Stimulated activated CD8-positive, alpha-beta memory T cell treated with anti-CD3 and anti-CD28 coated beads, Interleukin-15, amount 100 ng/mL, for 24 hours (primary cell): ENCODE measurements at places on chromosomes 4 and X.
A peak's percentile ranks its signal among the peaks of the same experiment; 100 is the strongest.

- no peak for DNase-seq
These were observed 6.2 kb downstream of the AFF1 start for GRCh38 chr4:86940920-86941460.

- no peak for DNase-seq
These were observed 73.4 kb downstream of the GPC3 start for GRCh38 chrX:133911825-133912495.

DNA sequence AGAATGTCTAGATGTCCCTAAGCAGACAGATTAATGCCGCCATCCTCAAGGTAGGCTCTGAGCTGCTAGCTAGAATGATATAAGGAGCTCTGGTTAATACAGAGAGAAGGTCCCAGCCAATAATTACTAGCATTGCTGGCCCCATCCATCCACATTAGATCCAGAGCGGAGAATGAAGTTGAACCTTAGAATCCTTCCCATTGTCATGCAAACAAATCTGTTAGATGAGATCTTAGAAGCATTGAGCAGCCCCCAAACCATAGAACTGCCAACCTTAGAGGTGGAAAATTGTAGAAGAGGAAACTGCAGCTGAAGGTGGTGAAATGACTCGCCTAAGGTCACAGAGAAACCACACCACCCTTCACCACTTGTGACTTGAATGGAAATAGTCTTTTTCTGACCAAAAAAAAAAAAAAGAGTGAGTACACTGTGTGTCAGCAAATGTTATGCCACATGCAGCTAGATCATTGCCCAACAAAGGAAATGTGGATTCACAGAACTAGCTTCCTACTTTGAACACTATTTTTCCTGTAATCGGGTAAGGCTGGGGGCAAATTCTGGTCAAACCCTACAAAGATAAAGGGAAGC is 162.1 kb downstream of the SMIM20 start:
- DNase-seq, result no peak

DNA sequence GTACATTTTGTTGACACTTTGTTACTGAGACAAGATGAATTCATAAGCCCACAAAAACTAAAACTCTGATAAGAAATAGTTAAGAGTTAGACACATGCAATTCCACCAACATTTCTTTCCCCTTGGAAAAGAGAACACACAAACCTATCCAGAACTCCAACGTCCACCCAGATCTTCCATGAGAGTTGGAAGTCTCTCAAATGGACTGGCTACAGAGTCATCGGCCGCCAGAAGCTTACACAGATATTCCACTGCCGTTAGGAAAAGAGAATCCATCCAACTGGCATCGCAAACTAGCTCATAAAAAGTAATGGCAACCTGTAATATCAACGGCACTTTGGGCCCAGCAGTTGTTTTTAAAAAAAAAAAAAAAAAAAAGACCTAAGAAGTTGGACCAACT is 114.7 kb downstream of the PRKX start:
- DNase-seq, result no peak

DNA sequence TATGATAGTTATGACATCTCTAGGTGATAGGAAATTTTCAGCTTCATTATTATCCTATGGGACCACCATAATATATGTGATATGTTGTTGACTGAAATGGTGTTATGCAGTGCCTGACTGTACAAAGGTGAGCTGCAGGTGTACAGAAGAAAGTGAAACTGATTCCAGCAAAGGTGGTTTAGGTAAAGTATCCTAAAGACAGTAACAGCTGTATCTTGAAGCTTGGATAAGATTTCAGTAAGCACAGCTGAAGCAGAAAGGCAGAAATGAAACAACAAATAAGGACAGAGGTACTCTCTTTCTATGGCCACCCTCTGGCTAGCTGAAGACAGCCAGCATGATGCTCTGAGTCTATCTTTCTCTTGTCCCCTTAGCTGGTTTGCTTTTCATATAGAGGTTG is 30.0 kb upstream of the PGK1 start:
- DNase-seq, result no peak

DNA sequence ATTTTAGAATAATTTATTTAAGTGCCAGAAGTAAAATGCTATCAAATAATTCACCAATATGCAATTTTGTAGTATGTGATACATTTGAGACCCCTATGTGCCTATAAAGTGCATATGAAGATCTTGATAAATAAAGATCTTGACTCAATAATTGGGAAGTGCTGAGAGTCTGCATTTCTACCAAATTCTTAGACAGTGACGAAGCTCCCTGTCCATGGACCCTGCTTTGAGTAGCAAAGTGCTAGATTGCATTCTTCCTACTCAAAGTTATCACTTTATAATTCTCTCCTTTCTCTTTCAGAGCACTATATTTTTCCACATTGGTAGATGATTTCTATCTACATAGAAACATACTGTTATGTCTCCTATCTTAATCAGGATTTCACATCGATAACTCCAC is 1393.9 kb downstream of the ARAP2 start:
- no peak for DNase-seq

DNA sequence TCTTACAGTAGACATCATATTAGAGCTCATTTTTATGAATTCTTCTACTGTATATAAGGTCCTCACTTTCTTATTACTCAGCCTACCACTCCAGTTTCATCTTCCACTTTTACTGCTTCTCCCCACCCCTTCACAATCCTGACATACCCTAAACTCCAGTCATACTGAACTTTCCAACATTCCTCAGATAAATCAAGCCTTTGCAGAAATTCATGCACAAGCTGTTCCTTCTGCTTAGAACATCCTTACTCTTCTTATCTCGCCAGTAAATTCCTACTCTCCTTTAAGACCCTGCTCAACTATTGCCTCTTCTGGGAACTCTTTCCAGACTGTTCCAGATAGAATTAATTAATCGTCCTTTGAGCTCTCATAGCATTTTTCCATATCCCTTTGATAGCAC is 24.8 kb downstream of the RTL9 start:
- DNase-seq, result no peak

- peak; percentile 58 for DNase-seq
These were observed 11.4 kb downstream of the KLF3 start for GRCh38 chr4:38675146-38676121.

GRCh38 chr4:80812145-80812544 is 218.4 kb upstream of the BMP3 start:
- no peak for DNase-seq

DNA sequence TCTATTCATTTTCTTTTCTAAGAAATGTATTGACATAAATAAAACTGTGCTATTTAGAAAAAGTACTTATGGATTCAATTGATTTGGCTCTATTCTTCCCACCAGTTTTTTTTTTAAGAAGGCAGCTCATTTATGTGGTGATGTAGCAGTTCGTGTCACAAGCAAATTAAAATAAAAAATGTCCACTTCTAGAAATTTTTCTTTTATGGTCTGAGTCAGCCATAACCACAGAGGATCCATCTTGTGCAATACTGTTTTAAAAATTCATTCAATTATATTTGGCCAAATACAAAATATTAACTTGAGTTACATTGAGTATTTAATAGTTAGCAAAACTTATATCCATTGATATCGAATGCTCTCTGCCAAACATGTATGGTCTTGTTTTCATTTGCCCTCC is 207.9 kb upstream of the FAT1 start:
- no peak for DNase-seq

GRCh38 chr4:6562931-6563901 is 11.8 kb upstream of the MAN2B2 start:
- DNase-seq, result no peak

GRCh38 chrX:124208660-124209059 is 123.8 kb upstream of the TEX13D start:
- no peak for DNase-seq

- no peak for DNase-seq
These were observed 531.8 kb downstream of the GLUD2 start for GRCh38 chrX:121579016-121579760.

- DNase-seq, result no peak
These were observed 176.5 kb upstream of the NRK start for GRCh38 chrX:105645667-105646357.

DNA sequence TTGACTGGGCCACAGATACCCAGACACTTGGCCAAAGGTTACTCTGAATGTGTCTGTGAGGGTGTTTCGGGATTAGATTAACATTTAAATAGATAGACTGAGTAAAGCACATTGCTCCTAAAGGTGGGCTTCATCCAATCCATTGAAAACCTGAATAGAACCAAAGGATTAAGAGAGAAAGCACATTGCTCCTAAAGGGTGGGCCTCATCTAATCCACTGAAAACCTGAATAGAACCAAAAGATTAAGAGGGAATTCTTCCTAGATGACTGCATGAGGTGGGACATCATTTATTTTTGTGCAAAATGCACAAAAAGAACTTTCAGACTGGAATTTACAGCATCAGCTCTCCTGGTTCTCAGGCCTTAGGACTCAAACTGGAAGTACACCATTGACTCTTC is 351.2 kb upstream of the PCDH10 start:
- DNase-seq, result no peak

DNA sequence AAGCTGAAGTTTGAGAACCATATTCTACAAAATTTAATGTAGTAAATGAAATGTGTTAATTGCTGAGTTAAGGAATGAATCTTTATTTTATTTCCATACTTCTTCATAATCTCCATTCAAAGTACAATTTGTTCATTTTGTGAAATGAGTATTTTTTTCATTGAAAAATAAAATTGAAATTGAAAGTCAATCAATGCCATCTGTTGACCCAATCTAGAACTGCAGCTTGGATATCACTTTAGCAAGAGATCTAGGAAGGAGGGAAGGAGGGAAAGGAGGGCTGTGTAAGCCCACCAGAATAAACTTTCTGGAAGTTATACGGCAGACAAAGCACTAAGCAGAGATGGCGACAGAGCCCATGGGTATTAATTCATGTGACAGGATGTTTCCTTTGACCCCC is 128.4 kb downstream of the ZMAT1 start:
- no peak for DNase-seq

GRCh38 chr4:97761445-97762114 is 381.7 kb downstream of the STPG2 start:
- DNase-seq, result no peak

DNA sequence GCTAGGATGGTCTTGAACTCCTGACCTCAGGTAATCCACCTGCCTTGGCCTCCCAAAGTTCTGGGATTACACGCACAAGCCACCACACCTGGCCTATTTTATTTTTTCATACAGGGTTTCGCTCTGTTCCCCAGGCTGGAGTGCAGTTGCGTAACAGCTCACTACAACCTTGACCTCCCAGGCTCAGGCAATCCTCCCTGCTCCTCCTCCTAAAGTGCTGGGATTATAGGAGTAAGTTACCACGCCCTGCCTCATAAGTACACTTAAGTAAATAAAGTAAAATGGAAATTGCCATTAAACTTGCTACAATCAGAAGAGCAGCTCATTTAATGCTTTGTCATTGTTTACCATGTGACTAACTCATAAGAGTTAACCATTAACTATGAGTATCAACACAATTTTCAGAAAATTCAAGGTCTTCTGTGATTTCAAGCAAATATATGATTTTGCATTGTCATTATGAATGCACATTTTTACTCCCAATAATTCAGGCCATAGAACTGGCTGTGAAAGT is 12.3 kb downstream of the UGDH start:
- DNase-seq, result no peak

- DNase-seq, result no peak
These were observed 1420.5 kb downstream of the PCDH7 start for GRCh38 chr4:32140636-32141035.

DNA sequence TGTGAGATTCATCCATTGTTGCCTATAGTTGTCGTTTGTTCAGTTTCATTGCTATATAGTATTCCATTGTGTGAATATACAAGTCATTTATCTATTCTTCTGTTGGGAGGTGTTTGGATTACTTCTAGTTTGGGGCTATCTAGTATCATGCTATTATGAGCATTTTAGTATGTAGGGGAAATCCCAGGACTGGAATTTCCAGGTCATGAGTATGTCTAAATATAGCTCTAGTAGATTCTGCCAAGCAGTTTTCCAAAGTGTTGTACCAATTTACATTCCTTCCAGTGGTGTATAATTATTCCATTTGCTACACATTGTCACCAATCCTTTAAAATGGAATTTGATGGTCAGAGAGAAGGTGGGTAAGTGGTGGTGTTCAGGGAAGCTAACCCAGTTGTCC is 30.1 kb downstream of the EGFL6 start:
- DNase-seq, result no peak

- no peak for DNase-seq
These were observed 49.6 kb downstream of the ZFYVE28 start for GRCh38 chr4:2368746-2369437.

DNA sequence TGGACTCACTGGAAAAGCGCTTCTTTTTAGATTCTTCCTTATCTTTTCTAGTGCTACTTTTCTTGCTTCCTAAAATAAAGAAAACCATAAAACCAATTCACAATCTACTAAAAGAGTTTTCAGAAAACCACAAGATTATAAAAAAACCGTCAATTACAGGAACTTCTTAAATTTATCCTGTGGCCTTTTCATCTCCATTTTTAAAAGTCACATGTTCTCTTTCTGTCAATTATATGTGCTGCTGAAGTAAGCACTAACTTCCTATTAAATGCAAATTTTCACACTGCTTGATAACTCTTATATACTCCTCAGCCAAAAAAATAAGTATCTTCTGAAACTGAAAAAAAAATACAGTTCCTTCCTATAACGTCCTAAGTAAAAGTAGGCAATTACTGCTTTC is 32.8 kb downstream of the CENPC start:
- DNase-seq, result no peak

GRCh38 chrX:153063315-153063714 is 7.0 kb downstream of the PNMA3 start:
- DNase-seq, result no peak

- DNase-seq, result no peak
These were observed 246.2 kb downstream of the SCFD2 start for GRCh38 chr4:53119680-53120079.

DNA sequence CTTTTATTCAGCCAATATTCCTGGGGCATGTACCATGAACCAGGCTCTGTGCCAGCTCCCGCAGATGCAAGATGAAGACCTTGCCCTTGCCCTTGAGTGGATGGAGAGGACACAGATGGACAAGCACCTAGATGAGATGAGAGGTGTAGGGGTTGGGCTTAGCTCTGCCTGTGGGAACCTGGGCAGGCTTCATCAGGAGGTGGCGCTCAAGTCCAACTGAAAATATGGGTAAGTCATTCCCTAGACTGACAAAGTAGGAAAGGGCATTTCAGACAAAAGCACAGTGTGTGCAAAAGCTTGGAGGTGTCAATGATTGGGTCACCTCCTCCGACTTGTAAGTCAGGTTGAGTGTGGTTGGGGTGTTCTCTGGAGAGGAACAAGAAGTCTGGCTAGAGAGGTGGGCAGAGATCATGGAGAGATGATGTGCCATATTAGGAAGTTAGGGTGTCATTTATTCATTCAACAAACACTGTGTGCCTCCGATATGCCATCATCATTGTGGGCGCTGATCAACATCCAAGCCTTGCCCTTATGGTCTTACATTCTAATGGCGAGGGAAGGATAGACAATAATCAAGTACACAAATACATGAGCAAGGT is 64.6 kb downstream of the ANAPC4 start:
- DNase-seq, result no peak
